ENCODE measurements at places on chromosomes 5 and 9.

- no peak for DNase-seq
Observed at GRCh38 chr9:74443036-74443750, 53.9 kb upstream of the RORB start.

GRCh38 chr5:145014109-145014508 is 821.0 kb downstream of the PRELID2 start:
- no peak for DNase-seq

DNA sequence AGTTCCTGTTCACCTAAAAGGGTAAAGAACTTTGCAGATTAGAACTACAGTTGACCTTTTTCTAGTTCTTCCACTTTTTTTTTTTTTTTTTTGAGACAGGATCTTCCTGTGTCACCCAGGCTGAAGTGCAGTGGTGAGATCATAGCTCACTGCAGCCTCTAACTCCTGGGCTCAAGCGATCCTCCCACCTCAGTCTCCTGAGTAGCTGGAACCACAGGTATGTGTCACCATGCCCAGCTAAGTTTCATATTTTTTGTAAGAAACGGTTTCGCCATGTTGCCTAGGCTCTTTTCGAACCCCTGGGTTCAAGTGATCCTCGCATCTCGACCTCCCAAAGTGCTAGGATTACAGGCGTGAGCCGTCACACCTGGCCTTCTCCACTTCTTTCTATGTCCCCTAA is 39.7 kb upstream of the TNFAIP8 start:
- DNase-seq: no peak

- DNase-seq: no peak
Observed at GRCh38 chr9:128159522-128159783, 612 bp upstream of the BBLN start.

DNA sequence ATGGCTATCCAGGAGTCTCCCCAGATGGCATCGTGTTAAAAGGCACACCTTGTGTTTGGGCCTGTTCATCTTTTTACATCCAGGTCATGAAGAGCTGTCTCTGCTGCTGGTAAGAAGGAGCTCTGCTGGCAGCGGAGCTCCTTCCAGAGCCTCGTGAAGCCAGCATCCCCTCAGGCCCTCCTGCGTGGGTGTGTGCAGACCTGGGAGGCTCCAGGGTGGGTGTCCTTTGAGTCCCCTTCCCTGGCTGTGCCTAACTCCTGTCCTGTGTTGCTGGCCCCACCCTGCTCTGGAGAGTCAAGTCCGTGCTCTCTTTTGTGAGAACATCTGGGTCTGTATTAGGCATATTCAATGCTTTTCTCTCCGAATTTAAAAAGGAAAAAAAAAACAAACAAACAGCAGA is 149.6 kb upstream of the IRX2 start:
- DNase-seq: no peak

DNA sequence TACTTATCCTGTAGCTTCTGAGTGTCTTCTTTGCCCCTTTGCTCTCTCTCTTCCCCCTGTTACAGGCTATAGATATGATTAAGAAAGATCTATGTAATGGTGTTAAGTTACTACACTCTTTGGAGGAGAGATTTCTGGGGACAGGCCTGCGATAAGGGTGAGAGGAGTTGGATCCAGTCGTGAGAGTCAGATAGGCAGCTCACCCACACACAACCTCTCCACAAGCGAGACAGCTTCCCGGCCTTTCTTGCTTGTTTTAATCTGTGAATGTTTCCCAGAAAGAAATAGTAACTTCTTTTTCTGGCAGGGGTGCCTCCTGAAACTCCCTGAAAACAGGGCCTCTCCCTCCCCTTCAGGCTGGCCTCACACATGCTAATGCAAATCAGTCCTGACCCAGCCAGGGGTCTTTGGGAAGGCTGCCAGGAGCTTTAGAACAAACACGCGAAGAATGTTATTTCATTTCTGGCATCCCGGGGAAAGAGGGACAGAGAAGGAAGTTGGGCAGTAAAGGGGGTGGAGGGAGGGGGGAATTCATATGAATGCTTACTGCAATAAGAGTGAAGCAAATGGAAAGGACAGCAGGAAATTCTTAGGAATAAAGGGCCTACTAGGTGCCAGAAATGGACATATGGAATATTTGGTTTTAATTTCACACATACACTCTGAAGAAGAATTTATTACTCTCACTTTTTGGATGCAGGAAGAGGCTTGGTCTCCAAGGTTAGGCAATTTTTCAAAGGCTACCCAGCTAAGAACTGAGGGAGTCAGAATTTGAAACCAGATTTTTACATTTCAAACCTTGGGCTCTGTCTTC is 215.8 kb upstream of the TRIM32 start:
- no peak for DNase-seq

DNA sequence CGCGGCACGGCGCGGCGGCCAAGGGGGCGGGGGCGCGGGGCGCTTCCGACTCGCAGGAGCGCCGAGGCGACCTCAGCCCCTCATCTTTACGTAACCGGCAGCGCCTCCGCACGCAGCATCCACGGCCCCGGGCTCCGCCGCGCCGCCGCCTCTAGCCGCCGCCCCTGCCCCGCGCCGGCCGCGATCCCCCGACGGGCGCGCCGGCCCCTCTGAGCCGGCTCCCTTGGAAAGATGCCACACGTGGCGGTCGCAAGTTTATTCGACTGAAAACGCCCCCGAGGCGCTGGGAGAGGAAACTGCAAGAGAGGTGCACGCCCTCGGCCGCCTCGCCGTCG is 1.0 kb downstream of the KLF9 start:
- DNase-seq: no peak

DNA sequence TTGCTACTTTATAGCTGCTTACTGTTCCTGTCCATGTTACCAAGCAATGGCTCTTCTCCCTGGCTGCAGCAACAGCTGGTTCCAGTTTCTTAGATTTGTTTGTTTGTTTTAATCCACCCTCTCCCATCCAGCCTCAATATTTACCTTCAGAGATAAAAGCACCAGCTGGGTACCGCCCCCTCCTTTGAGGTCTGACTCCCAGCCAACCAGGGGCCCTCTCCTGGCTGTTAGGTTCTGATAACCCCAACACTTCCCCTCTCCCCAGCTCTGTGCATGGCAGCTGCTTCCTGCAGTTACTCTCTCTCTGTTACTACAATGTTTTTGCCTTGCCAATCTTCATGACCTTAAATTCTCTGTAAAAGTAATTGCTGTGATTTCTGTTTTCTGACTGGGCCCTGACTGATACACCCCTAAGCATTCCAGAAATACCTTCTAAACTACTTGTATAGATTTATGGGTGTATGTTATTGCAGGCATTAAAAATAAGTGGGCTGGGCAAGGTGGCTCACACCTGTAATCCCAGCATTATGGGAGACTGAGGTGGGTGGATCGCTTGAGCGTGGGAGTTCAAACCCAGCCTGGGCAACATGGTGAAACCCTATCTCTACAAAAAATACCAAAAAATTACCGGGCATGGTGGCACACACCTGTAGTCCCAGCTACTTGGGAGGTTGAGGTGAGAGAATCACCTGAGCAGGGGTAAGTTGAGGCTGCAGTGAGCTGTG is 2.6 kb upstream of the GCNT1 start:
- peak; percentile 73 for DNase-seq

- no peak for DNase-seq
Observed at GRCh38 chr5:58503390-58504046, 12.3 kb downstream of the GAPT start.

GRCh38 chr5:181217111-181217802 is 5.8 kb upstream of the TRIM41 start:
- DNase-seq: peak; percentile 61

- no peak for DNase-seq
Observed at GRCh38 chr5:171898386-171898785, 108.1 kb downstream of the FBXW11 start.

All from A172 (cell line).